ENCODE measurements at places on chromosomes 1 and 21. TPM values are rescaled to one million over a fixed set of nuclear protein-coding genes. Genes with fewer than 3 reads are reported as not detected.
A peak's percentile ranks its signal among the peaks of the same experiment; 100 is the strongest.

DNA sequence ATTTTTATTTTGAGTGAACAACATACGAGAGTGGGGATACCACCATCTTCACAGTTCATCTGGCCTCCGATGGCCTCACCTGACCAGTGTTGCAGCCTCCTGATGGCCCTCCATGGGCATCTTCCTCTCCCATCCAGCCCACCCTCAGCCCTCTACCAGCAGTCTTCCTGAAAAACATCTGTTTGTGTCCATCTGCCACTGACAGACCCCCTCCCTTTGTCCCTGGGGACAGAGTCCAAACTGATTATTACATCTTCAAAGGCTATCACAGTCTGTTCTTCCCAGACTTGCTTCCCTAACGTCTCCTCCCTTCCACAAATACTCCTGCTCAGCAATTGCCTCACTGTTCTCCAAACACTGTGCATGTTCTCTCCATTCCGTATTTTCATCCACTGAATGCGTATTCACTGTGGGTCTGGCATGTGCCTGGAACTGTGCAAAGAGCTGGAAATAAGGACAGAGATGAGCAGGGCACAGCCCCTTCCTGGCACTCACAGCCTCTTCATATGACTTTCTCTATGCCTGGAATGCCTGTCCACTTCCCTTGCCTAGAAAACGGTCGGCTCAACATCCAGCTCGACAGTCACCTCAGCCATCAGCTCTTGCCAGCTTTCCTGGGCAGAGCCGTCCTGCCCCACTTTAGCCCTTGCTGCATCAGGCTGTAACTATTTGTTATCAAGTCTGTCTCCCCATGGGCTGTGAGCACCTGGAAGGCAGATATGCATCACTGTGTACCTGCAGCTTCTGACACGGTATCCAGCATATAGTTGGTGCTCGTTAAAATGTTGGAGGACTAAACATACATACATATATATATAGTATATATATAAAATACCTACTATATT, 8.3 kb upstream of the ATF3 start:
- DNase-seq, result no peak

HOOK1 gene
- total RNA-seq, result 9.1 TPM

RGS16 gene
- total RNA-seq, result 29.1 TPM

PAX7 gene
- total RNA-seq, result 0.30 TPM

GRCh38 chr1:208019257-208019656, 108.3 kb upstream of the CD34 start:
- no peak for DNase-seq

HEYL gene
- 0.63 TPM for total RNA-seq

AMY1C gene
- total RNA-seq, result not detected

GRCh38 chr1:184022668-184023067, 14.9 kb downstream of the COLGALT2 start:
- DNase-seq, result no peak

GRCh38 chr1:38117444-38117887, 70.9 kb upstream of the POU3F1 start:
- peak; percentile 36 for DNase-seq

GRCh38 chr1:156566436-156566835, 5.9 kb downstream of the IQGAP3 start:
- no peak for DNase-seq

- peak; percentile 83 for DNase-seq
Observed at GRCh38 chr1:37811027-37811655, 3.1 kb upstream of the YRDC start.

- DNase-seq, result no peak
Observed at GRCh38 chr1:56644064-56644918, 823 bp upstream of the PRKAA2 start.

SPRR5 gene
- total RNA-seq, result not detected

GRCh38 chr1:58908561-58909560, 125.0 kb upstream of the JUN start:
- DNase-seq, result no peak

Data from H7 (cell line).